Right lung (tissue), 10 donors: ENCODE measurements at places on chromosomes 1 and 21.

DNA sequence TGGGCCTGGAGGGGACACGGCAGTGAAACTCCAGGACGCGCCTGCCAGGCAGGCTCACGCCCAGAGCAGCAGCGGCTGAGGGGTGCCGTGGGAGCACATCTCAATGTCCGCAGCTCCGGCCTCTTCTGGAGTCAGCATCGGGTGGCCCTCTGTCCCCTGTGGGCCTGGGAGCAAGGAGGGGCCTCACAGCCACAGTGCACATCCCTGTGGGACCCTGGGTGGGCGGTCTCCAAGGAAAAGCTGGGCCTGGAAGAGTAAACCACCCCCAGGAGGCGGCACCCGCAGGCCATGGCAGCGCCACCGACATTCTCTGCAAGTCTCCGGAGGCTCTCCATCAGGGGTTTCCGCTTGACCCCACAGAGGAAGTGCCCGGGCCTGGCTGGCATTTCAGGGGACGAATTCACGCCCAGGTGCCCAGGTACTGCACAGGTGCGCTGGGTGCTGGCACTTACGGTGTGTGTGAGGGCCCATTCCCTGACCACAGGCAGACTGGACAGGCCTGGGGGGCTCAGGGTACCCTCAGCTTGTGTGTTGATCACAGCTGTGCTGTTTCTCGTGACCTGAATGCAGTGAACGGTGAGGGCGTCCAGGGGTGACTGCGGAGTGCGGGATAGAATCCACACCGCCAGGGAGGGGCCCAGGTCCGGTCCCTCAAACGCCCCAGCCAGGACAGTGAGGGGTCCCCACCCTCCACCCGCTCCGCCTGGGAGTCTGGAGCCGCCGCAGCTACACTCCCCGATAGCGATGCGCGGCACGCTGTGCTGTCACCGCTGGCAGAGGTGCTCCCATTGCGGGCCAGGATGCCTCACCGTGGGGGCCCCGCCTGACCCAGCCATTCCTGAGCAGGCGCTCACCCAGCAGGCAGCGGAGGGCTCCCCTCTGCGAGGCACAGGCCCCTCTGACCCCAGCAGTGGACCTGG, 16.6 kb upstream of the RNF223 start:
- DNase-seq = no peak

DNA sequence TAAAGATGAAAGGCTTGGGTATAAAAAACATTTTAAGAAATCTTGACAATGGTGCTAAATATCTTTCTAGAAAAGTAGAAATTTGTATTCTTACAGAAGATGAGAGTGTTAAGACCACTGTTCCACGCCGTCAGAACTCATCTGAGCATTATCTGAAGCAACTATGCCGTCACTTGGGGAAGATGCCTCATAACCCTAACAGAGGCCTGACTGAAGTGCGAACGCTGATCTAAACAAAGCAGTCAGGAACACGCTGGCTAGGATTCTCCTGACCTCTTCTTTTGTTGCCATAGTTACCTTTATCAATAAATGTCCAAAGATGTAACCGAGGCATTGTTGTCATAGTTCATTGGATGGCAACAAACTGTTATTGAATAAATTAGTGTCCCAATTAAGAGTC, 612.4 kb downstream of the LTN1 start:
- DNase-seq = no peak

GRCh38 chr1:210448297-210448892, 119.7 kb downstream of the HHAT start:
- DNase-seq = peak; percentile 43

DNA sequence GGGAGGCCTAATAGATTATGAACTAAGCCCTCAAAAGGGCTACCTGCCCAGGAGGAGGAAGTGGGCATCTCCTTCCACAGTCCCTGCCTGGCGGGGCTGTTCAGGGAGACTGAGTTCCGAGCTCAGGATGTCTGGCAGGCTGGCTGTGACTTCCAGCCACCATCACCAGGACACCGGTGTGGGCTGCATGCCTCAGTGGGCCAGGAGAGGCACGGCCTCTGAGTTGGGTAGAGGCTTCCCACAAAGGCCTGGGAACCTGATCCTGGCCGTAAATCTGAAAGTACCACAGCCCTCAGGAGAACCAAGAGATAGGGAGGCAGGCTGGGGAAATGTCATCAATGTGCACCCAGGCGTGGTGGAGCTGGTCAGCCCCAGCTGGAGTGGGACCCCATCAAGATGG, 29.1 kb downstream of the NTPCR start:
- DNase-seq = no peak

GRCh38 chr1:209527372-209527771, 56.1 kb upstream of the CAMK1G start:
- DNase-seq = no peak

- DNase-seq = no peak
Measured at GRCh38 chr1:116487583-116487982, 83.2 kb downstream of the CD58 start.

- DNase-seq = no peak
Measured at GRCh38 chr1:154695985-154696384, 88.0 kb upstream of the ADAR start.

DNA sequence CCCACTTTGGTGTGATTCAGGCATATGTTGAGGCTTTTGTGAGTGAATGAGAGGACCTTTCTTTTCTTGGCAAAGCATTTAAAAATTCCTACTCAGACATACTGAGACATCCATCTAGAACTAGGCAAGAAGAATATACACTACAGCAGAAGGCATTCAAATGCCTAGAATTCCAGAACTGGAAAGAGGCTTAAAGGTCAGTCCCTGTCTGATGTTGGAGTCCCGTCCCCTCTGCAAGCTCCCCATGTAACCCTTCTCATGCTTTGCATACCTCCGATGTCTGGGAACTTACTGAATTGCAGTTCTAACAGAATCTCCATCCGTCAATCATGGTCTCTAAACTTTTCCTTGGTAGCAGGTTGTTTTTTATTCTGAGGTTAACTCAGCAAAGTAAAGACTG, 152.9 kb downstream of the ATP6V1G3 start:
- no peak for DNase-seq

- DNase-seq = peak; percentile 89
Measured at GRCh38 chr1:100530880-100531487, 7.0 kb upstream of the GPR88 start.

DNA sequence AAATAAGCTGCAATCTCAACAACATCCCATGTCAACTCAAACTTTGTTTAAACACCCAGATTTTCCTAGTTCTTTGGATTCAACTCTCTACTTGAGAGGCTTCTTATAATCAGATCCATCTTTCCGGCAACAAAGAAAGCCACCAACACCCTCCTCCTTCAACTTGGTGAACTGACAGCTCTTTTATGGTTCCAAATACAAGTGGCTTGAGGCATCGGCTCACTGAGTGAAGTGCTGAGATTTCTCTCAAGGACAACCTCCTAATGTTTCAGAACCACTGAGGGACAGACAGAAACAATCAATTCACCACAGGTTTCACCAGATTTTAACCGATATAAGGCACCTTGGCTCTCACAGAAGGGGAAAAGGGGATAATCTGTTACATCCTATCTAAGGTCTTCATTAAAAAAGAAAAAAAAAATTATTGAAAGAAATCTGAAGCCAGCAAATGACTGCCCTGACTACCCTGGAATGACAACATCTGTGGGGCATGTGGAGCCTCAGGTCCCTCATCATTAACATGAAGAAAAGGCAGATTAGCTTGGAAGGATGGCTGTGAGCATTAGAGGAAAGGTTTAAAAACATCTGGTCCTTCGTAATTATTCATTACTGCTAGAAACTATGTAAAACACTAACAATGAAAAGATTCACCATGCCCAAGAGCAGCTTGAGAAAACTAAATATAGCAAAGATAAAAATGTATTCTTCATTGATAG, 50.9 kb downstream of the PTPN14 start:
- DNase-seq = no peak
